Stimulated activated CD8-positive, alpha-beta memory T cell treated with anti-CD3 and anti-CD28 coated beads, Interleukin-2, amount 100 ng/mL, for 48 hours (primary cell): ENCODE measurements at places on chromosomes 6 and 20.

DNA sequence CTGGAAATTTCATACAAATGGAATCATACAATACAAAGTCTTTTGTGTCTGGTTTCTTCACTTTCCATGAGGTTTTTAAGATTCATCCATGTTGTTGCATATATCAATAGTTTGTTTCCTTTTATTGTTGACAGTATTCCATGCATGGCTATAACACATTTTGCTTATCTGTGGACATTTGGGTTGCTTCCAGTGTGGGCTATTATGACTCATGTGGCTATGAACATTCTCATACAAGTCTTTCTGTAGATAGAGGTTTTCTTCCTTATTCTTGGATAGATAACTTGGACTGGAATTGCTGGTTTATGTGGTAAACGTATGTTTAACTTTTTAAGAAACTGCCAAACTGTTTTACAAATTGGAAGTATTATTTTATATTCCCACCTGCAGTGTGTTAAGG lies 30.0 kb upstream of the KIF6 start:
- no peak for DNase-seq

- no peak for DNase-seq
Observed at GRCh38 chr6:75556240-75556639, 45.4 kb upstream of the SENP6 start.

DNA sequence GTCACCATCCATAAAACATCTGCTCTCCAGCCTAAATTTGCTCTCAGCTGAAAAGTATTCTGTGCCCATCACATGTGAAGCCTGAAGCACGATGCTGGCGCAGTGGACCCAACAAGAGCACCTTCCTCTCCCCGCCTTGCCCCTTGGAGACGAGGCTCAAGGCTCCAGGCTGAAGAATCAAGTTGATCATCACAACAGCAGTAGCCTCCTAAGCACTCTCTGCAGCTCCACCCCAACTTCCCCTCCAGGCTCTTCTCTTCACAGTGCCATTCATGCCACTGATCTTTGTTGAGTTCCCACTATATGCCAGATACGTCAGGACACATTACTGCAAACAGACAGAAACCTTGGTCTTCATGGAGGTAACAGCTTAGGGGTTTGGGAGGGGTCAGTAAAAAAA lies 41.6 kb upstream of the ZNF217 start:
- DNase-seq: no peak

DNA sequence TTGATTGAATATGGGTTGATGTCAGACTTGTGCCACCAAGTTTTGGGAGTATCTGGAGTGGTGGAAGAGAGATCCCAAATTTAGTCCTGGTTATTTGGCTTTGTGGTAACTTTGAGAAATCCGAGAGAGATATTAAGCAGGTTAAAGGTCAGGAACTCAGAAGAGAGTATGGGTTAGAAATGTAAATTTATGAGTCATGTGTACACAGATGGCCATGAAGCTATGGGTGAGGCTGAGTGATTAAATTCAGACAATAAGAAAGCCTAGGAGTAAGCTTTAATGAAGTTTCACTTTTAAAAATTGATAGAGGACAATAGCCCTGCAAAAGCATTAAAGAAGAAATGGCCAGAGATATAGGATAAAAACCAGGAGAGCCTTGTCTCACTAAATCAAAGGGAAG lies 14.3 kb downstream of the RIMS1 start:
- DNase-seq: no peak

GRCh38 chr6:72788188-72788587 lies 166.3 kb downstream of the KCNQ5 start:
- no peak for DNase-seq

GRCh38 chr6:129753422-129753821 lies 43.4 kb upstream of the ARHGAP18 start:
- DNase-seq: no peak

DNA sequence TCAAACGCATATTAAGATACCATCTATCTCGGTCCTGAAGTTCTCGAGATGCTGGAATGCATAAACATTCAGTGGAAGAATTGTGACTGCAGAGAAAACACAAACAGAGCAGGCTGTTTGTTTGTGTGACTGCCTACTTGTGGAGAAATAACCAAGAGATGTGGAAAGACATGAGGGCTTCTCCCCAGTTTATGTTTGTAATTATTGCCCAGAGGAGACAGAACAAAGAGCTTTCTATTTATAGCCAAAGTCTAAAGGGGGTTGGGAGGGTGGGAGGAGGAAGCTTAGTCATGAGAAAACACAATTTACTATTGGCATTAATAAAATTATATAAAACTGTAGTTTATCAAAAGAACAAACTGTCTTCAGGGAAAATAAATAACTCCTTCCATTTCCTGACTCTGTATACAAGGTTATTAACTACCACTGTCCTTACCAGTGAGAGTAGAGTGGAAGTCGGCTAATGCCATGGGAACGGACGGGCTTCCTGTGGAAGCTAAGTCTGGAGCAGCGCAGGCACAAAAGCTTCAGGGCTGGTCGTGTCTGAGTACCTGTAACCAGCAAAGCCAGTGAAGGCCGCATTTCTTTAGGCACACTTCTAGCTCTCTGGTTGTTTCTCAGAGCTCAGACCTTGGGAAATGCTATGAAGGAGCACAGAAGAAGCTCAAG lies 200.2 kb upstream of the SUPT3H start:
- no peak for DNase-seq

DNA sequence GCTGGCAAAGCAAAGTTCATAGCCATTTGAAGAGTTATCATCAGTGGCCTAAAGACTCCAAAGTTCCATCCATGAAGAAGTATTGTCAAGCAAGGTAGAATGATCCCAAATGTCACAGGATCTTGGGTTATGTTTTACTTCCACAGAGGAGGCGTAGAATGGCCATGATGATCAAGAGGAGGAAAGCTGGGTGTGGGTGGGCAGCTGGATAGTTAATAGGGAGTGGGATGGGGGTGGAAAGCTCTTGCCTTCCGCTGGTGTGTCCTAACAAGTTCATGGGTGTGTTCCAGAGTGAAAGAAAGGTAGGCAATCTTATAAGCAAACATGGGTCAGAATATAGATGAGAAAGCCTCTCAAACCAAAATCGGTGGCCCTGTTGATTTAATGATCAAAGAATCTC lies 38.4 kb downstream of the PIGU start:
- DNase-seq: no peak

DNA sequence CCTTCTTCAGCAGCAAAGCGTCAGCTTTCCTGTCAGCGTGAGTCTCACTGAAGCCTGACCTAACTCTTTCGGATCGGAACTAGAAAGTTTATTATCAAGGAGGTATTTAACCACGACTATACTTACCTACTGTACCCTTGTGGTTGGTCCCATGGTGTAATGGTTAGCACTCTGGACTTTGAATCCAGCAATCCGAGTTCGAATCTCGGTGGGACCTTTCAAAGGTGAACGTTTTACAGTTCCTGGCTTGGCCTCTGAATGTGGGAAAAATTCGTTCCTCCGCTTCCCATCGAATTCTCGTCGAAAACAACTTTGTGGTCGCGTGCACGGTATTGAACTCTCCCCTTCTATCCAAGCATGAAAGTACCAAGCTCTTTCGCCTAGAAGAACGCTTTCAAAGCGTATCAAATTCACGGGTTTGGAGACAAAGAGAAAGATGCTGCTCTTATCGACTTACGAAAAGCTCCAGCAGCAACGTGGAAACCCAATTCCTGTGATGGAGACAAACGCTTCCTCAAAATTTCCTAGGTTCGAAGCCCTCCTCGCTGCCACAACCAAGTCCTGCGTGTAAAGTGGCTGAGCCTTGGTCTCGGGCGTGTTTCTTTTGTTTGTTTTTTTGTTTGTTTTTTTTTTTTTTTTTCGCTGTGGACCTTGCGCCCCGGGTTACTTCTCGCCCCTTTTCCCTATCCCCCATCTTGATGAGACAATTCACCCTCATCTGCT lies 63.7 kb downstream of the GPX5 start:
- no peak for DNase-seq

DNA sequence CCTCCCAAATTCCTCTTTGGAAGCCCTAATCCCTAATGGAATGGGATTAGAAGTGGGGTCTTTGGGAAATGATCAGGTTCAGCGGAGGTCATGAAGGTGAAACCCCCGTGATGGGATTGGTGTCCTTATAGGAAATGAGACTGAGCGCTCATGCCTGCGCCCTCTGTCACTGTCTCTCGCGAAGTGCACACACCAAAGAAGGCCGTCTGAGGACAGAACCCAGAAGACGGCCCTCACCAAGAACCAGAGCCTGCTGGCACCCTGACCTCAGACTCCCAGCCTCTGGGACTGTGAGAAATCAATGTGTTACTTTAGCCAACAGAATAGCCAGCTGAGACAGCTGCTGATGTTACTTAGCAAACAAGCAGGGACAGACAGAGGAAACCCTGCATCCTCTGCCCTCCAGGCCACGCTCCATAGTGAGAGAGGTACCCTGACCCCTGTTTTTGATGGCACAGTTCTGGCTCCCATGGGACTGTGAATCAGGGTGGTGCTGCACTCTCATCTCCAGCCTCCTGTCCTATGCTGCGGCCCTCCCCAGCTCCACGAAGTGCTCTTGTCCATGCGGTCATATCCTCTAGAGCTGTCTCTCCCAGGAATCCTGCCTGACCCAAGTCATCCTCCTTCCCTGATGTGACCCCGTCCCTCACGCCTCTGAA lies 369.3 kb downstream of the ZFAND3 start:
- DNase-seq: no peak

DNA sequence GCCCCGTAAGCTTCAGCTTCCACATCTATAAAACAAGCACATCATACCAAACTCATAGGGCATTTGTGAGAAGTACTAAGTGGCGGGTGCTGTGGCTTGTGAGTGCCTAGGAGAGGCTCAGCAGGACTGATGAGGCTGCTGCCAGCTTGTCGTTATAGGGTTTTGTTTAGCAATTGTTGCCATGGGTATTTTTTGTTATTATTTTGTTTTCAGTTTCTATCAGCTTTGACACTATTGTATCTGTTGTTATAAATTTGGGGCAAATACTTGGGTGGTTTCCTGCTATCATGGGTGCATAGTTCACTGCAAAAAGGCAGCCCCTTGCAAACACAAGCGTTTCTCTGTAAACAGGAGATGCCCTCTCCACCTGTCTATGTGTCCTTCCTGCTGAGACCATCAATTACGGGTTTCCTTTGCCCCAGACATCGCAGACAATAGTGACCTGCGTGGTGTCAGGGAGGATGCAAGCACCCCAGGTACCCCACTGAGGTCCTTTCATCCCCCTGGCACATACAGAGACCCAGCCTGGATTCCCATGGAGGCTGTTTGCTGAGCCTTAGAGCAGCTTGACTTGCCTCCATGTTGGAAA lies 3.1 kb upstream of the CCDC167 start:
- DNase-seq: no peak

- DNase-seq: no peak
Observed at GRCh38 chr6:116799945-116800344, 28.9 kb downstream of the GPRC6A start.

DNA sequence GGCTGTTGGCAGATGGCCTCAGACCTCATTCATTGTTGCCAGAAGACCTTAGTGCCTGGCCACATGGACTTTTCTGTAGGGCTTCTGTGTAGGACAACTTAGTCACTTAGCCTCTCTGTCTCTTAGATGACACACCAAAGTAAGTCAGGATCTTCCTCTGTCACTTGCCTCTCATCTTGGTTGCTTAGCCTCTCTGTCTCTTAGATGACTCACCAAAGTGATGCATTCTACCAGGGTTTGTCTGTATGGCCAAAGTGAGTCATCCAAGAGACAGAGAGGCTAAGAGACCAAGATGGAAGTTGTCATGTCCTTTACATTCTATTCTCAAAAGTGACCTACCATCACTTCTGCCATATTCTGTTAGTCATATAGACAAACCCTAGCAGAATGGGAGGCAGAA lies 255.9 kb upstream of the DEFB112 start:
- DNase-seq: no peak

DNA sequence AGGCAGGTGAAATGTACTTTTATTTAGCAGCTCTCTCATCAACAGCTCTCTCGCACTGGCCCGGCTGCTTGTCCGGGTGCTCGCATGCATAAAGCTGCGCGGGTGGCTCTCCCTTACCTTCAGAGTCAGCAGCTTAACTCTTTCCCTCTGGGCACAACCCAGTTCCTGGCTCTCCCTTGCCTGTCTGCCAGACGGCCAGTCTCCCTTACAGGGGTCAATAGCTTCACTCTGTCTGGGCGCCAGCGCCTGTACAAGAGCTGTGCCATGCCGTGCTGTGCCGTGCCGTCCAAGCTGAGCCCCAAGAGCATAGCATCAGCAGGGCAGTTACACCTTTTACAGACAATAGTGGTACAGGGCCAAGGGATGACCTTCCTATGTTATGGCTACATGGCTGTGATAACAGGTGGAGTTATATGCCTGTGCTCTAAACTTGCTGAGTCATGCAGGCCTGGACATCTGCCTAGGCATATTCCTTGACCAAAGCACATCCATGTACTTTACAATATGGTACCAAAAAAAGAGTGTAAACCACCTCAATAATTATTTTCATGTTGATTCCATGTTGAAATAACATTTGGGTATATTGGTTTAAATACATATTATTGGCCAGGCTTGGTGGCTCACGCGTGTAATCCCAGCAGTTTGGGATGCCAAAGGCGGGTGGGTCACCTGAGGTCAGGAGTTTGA lies 47.9 kb downstream of the BLTP3A start:
- DNase-seq: no peak

DNA sequence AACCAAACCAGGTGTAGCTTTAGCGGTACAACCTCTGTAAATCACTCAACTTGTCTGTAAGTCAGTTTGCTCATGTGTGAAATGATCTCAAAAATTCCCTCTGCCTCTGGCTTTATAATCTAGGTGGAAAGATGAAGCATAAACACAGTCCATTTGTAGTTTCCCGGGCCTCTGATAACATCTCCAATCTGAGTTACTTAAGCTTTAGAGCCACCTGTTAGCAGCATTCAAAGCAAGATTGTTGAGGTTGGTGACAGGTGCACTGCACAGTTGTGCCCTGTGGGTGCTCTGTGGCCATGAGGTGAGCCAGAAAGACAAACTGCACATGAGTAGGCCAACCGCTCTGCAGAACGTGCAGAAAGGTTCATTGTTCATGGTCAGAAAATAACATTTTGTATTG lies 53.7 kb downstream of the MOCS1 start:
- DNase-seq: no peak

DNA sequence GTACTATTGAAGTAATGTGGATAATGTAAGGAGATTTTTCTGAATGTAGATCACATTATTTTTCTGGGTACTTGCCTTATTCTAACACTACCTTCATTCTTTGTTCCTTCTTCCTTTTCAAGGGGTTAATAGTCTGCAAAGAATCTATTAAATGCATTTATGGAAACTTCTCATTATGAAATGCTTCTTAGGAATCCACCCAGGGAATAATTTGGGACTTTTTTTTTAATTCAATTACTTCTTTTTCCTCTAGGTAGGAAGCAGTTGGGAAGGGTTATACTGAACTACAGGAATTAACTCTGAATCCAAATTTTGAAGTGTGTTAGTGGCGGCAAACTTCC lies 173.1 kb downstream of the FOXA2 start:
- no peak for DNase-seq

DNA sequence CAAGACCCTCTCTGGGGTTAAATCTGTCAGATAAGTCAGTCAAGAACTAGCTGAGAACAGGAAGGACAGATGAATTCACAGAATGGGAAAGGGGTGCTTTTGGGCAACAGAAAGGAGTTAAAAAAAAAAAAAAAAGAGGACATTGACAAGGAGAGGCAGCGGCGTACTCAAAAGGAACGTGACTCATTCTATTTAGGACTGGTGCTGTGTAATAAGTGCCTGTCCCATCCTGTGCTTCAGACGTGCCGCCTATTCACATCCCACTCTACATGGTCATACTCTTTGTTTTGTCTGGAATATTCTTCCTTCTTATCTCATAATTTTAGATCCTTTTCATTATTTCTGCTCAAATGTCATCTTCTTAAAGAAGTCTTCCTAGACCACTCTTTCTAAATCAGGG lies 101.1 kb upstream of the EMILIN3 start:
- no peak for DNase-seq
